Uterus (tissue), 4 donors: ENCODE measurements at places on chromosomes 13 and 19. TPM values are rescaled to one million over a fixed set of nuclear protein-coding genes. Genes with fewer than 3 reads are reported as not detected.

DNA sequence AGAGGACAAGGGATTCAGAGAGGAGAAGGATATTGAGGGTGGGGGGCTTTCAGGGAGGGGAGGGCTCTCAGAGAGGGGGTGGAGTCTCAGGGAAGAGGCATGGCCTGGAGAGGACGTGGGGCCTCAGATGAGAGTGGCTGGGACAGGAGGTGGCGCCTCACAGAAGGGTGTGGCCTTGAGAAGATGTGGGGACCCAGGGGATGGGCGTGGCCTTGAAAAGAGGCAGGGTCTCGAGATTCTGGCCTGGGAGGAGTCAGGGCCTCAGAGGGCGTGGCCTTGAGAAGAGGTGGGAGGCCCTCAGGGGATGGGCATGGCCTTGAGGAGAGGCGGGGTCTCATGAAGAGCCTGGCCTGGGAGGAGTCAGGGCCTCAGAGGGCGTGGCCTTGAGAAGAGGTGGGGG is 23.7 kb upstream of the TNFSF14 start:
- no peak for DNase-seq

- DNase-seq, result no peak
Observed at GRCh38 chr13:41710771-41711170, 250.1 kb downstream of the VWA8 start.

DNA sequence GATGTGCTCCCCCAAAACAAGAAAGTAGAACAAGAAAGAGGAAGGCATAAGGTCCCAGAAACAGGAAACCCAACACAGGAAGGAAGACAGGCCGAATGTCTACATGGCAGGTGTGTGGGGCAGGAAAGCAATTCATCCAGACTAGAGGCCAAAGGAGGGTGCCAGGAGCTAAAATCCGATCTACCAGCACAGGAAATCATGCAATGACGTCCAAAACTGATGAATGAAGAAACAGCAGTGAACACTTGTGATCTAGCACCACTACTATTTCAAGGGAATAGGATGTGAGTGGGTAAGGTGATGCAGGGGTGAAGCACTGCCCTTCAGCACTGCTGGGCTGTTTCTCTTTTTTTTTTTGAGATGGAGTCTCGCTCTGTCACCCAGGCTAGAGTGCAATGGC is 59.1 kb downstream of the DOCK9 start:
- no peak for DNase-seq

DNA sequence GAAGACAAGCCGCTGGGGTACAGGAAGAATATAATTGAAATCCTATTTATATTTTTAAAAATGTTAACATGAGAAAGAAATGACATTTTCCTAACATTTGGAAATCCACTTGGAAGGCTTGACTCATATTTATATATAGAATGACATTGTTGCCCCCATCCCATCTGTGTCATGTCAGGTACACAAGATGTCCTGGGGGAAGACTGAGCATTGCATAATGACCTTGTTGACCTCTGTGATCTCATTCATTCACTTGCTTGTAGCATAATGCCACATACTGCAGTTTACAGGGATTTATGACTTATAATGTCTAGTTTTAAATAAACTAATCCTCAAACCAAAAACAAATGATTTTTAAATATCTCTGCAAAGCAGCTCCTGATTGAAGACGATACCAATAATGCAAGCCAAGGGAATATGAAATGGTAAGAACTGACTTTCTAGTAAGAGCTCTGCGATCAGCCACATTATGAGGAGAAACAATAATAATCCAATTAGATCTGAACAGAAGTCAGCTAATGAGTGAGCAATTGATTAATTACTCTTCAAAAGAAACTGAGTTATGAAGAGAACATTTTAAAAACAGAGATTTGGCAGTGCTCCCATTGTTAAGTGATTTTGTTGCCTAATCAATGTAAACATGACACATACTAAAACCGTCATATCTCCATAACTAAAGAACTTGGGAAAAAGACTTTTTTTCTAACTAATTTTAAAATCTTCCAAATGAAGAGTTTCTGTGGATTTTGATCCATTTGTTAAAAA is 21.2 kb upstream of the VWA8 start:
- no peak for DNase-seq

GRCh38 chr13:50843257-50844083 is at the start of gene DLEU7:
DLEU7 (minus strand) TSS chr13:50843692; CDS start chr13:50843646, 46 bp downstream.
- no peak for DNase-seq

DNA sequence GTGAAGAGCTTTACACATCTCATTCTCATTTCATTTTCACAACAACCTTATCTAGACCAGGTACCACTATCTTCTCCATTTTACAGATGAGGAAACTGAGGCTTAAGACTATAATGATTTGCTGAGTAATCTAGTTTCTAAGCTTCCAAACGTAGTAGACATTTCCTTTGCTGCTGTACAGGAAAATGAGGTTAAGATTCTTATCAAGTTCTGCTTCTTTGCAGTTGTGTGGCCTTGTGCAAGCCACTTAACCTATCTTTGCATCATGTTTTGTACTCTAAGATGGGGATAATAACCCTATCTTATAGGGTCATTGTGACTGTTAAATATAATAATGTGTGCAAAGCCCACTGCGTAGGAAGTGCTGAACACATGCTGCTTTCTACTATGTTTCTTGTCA is 307.9 kb downstream of the HS6ST3 start:
- no peak for DNase-seq

DNA sequence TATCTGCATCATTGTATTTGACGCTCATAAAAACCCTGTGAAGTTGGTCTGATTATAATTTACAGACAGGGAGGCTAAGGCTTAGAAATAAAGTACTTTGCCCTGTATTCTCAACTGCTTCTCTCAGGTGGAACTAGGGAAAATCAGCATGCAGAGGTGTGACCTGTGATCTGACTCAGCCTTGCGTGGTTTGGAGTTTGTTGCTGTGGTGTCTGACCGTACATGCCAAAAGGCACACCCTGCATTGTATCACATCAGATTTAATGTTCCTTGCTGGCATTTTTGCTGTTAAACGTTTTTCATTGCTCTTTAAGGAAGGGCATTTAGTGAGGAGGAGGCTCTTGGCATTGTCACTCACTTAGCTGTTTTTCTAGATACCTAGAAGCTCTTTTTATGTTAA is 58.8 kb upstream of the C1QTNF9B start:
- no peak for DNase-seq

DNA sequence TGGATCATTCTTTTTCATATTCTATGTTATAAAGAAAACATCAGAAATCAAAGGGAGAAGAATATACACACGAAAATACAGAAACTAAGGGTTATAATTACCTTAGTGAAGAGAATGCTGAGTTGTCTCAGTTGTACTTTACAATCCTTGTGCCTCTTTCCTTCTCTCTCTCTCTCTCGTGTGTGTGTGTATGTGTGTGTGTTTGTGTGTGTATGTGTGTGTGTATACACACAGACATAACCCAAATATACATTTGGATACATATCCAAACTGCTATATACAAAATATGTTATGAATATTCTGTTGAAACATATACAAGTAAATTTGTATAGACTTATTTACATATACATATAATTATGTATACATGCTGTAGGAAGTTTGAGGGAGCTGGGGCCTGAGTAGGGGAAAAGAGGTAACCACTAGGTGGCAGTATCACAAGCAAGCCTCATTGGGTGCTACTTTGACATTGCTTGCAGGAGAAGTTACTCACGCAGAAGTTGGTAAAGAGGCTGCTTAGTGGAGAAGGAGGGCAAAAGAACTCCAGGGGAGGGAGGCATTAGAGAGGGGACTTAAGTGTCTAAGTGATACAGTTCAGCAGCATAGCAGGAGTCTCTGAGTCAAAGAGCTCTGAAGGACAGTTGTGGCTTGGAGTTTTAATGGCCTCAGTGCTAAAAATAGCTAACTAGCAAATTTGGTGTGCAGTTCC is 465.1 kb upstream of the PCDH20 start:
- DNase-seq, result no peak

DNA sequence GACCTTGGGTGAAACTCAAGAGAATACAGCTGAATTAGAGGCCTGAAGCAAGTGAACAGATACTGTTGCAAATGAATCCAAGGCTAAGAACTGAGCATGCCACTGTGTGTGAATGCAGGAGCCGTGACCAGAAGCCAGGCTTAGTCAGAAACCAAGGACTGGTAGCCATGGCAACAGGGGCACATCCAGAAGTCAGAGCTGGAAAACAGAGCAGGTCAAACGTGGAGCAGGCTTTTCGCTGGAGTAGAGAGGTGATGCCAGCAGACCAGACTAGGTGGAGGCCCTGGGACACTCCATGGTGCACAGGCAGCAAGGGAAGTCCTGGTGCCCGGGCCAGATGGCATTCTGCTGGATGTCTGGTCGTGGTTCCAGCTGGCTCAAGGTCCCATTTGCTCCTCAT is 564.1 kb downstream of the PCDH9 start:
- no peak for DNase-seq

Gene SIN3B
- 45.1 TPM for total RNA-seq

Gene SLC25A41
- total RNA-seq, result not detected

Gene WIZ
- total RNA-seq, result 53.9 TPM

Gene ACP7
- not detected for total RNA-seq

Gene DCT
- 0.76 TPM for total RNA-seq
